NCI-H1417 (cell line): ENCODE measurements at places on chromosomes 6 and 20.
A peak's percentile ranks its signal among the peaks of the same experiment; 100 is the strongest.

DNA sequence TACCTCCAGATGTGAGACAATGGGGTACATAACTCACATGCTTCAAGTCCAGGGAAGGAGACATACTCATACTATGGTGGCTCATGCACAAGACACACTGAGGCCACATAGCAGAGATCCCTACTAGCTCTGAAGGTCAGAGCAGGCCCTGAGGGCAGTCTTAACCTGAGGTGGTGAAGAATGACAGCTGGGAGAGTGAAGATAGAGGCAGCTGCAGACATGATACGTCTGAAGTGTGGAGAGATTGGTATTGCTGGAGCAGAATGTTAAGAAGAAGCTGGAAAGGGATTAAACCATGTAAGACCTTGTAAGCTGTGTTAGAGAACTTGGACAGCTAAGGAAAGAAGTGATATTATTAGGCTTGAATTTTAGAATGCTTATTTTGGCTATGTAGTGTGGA, 32.9 kb downstream of the PGM3 start:
- DNase-seq, result no peak

GRCh38 chr6:90393232-90393884, 96.7 kb upstream of the BACH2 start:
- DNase-seq, result peak; percentile 43

DNA sequence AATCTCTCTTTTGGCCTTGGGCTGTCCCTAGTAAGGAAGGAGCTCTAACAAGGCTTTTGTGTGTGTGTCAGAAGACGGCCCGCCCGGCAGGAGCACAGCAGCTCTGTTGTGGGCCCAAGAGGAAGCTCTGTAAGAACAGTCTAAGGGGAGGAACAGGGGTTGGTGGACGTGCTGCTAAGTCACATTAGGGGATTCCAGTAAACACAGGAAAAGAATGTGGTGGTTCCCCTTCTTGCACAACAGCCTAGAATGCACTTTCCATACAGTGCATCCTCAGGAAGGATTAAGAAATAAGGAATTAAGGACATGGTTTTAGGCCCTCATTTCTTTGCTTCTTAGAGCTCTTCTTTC, 114.5 kb downstream of the RNF144B start:
- DNase-seq, result no peak

GRCh38 chr20:44618318-44618731, 33.2 kb downstream of the ADA start:
- DNase-seq, result no peak

DNA sequence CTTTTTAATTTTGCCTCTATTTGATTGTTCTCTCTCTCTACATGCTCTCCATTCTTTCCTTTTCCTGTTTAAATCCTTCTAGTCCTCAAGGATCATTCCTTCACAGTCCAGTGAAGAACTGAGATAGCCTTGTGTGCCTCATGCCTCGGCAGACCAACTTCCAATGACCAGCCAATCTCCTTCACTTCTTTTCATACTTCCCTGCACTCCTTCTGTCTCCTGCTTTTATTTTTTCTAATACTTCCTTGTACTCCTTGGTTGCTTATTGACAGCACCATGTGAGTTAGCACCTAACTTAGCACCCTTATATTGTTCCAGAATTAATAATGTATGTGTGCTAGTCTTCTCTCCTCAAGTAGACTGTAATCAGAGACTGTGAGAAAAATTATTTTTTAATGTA, 246.8 kb downstream of the ADGRG6 start:
- DNase-seq, result no peak

- DNase-seq, result no peak
These were observed 45.5 kb downstream of the E2F3 start for GRCh38 chr6:20447157-20447556.

DNA sequence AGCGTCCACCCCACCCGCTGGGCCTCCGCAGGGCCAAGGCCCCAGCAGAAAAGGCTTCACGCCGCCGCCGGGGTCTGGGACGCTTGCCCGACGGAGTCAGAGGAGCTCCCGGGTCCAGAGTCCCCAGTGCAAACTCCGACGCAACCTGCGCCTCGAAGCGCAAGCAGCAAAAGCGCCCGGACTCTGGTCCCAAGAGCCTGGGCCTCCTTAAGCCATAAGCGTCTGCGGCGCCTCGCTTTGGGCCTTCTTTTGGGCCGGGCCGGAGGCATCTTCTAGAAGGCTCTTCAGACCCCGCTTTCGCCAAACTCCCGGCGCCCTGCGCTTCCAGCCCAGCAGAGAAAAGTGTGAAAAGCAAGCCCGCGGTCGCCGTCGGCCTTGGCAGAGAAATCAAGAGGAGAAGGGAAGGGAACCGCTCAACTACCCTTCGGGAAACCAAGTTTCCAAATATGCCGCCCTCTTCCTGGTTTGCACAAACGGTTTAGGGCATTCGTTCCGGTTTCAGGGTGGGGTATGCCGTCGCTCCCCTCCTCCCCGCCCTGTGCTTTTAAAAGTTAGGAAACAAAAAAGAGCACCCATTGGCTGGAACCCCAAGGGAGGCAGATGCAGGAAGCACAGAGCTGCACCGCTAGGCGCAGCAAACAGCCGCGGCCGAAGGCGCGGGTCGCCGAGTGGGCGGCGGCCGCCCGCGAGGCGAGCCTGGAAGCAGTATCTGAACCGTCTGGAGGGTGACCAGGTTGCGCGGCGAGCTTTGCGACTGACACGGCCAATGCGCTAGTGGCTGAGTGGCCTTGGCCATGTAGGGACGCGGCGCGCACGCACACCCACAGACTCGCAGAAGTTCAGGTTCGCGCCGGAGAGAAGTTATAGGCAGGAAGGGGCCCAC, 1.2 kb downstream of the TBX18 start:
- no peak for DNase-seq

DNA sequence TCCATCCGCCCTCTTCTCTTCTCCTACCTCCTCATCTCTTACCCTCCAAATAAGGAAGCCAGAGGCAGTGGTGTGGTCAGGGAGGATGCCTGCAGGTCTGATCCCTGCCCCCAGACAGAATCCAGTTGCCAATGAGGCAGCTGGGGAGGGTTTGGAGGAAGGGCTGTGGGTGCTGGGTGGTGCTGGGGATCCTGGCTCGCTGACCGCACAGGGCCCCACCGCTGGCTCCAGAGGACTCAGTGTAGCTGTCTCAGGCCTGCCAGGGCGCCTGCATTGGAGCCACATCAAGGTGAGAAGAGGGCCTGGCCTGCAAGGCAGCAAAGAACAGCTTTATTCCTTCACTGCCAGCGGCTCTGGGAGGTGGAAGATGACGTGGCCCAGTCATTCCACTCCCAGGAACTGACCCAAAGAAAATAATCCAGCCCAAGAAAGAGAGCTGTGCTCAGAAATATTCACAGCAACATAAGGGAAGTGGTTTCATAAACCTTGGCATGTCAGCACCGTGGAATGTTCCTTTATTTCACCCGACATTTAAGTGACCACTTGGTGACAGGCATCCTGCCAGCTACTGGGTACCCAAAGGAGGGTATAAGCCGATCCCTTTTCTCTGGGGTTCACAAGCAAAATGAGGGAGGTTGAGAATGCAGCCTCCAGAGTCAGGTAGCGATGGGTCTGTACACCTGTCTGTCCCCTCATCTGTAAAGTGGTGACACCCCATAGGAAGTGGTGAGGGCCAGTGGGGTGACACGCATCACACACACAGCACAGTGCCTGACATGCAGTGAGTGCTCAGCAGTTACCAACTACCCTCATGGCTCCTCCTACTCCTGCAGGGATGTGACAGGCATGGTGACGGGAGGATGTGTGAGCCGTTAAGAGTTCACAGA, 125.1 kb downstream of the SNX5 start:
- no peak for DNase-seq

GRCh38 chr20:44173846-44174245, 13.1 kb downstream of the JPH2 start:
- no peak for DNase-seq

- DNase-seq, result peak; percentile 63
These were observed 3.2 kb upstream of the DEF6 start for GRCh38 chr6:35294308-35294945.

DNA sequence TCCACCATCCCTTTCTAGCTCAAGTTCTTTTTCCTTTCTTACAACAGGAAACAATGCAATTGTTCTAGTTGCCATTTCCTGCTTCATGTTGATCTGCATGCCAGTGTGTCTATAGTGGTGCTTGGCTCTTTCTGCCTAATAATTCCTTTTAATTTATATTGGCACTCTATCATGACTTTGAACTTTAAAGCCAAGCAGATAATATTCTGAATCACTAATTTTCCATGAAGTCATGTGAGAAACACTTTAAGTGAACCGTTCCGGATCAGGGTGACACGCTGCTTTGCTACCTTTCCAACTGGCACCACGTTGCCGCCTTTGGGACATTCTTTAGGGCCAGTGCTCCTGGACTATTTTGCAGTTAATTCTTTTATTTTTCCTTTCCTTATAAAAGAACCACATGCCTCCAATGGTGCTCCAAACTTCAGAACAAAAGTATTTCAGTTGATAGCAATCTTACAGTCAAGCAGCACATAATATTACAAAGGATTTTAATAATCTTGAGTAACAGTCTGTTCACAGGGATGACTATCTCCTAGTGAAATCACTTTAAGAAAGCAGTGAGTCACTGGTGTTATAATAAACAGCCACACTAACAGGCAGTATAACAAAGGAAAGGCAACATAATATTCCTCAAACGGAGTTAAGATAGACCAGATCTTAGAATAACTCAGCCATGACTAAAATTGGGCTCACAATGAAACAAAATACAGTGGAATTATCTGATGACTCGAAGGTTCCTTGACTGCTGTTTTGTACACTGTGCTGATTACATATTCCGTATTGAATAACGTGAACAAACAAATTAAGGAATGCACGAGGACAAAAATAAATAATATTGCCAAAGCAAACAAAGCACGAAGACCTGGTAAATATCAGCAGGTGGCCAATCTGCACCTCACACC, 19.0 kb upstream of the BLOC1S5 start:
- no peak for DNase-seq

DNA sequence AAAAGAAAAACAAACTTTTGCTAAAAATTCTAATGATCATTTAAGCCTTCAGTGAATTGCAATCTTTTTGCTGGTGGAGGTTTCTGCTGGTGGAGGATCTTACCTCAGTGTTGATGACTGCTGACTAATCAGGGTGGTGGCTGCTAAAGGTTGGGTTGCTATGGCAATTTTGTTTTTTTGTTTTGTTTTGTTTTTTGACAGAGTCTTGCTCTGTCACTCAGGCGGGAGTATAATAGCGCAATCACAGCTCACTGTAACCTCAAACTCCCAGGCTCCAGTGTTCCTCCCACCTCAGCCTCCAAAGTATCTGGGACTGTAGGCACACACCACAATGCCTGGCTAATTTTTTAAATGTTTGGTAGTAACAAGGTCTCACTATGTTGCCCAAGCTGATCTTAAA, 94.7 kb downstream of the ANKRD6 start:
- DNase-seq, result no peak

GRCh38 chr6:18414116-18414515, 27.0 kb downstream of the RNF144B start:
- no peak for DNase-seq

DNA sequence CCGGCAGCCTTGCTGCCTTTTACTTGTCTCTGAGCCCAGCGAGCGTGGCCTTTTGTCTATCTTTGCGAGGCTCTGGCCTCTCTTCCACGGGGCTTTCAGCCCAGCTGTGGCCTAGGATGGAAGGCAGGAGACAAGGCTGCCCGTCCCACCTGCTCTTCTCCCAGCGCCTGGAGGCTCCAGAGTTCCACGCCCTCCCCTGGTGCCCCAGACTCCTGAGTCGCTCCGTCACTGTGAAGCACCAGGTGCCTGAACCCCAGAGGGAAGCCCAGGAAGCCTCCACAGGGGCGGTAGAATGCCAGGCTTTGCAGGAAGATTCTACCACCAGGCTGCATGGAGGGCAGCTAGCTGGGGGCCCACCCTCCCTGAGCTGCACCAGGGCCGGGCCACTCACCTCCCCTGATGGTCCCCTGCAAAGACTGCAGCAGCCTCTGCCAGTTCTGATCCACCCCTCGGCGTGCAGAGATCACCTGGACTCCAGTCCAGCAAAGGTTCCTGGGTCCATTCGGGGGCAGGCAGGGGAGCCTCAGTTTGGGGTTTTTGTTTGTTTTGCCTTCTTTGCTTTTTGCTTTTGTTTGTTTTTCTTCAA, 384.6 kb downstream of the CDH4 start:
- DNase-seq, result no peak

DNA sequence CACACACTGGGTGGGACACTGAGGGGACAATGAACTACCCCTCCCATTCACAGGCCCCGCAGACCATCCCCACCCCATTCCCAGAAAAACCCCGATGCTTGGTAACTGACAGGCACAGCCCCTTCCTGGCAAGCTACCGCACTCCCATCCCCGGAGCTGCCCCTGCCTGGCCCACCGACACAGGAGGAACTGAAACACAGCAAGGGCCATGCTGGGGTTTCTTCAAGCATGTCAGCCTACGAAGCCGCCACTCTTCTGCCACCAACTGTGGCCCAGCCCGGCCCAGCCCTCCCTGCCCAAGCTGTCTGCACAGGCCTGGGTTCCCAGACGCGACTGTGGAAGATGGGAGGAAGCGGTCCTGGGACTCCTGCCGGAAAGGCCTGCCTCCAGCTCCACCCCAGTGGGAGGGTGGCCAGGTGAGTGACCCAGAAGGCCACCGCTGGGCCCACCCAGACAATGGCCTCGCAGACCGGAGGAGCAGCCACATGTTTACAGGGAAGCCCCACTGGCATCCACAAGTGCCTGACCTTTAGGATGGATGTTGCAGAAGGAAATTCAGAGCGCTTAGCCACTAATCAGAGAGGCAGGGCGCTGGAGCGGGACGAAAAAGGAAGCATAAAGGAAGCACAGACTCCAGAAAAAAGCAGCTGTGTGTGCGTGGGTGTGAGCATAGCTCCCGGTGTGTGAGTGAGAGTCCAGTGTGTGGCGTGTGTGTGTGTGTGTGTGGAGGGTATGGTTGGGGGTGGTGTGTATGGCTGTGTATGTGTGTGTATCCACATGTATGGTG, 91.6 kb downstream of the PRND start:
- DNase-seq, result no peak

GRCh38 chr20:6735942-6736845, 31.3 kb upstream of the BMP2 start:
- no peak for DNase-seq

DNA sequence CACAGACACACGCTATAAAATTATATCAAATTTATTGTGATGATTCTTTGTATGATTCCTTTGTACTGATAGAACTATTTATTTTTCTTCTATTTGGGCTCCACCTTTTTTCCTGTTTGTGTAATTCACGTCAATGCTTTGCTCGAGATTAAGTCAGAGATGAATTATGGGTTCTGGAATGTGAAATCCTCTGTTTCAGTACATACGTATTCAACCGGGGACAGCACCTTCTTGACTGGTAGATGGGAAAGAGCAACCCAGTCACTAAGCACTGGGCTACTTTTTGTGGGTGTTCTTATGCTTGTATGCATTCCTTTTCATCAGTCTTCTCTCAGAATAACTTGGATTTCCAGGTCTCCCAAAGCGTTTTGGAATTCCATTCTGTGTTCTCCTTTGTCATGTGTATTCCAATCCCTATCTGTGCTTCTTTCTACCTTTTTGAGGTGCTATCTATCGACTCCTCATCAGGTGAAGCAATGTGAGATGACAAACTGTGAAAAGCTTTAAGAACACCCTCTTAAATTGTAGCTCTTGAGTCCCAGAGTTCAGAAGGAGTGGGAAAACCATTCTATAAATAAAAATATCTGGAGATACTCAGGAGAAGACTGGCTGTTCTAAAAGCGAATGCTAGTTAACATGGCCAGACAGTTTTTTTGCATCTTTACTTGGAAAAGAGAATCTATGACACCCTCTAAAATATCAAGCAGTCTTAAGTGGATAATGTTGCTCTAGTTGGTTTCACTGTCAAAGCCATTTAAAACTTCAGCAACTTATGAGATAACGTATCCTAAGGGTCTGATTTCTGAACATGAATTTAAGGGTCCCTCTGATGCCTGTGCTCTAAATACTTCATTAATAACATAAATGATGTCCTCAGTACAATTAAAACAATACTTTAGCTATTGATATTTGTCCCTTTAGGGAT, 197.7 kb upstream of the PREP start:
- DNase-seq, result no peak
